Activated CD4-positive, alpha-beta memory T cell treated with anti-CD3 and anti-CD28 coated beads, Interleukin-2, amount 10 ng/mL, durations not matched to agents 7 days and 5 days (primary cell): ENCODE measurements at places on chromosomes 7 and 10. TPM values are rescaled to one million over a fixed set of nuclear protein-coding genes. Genes with fewer than 3 reads are reported as not detected.

SPDYE3 gene
- total RNA-seq: not detected

C10orf62 gene
- total RNA-seq: not detected

PRLHR gene
- total RNA-seq: not detected

GNAT3 gene
- not detected for total RNA-seq

TMEM196 gene
- total RNA-seq: not detected

MRPS33 gene
- 58.5 TPM for total RNA-seq

TAS2R41 gene
- total RNA-seq: not detected

AIFM2 gene
- total RNA-seq: 3.7 TPM

PILRA gene
- total RNA-seq: 1.5 TPM

FAM131B gene
- 1.2 TPM for total RNA-seq
